ENCODE measurements at places on chromosomes 13 and 19.

- no peak for DNase-seq
Measured at GRCh38 chr19:41376241-41376997, at the start of gene TMEM91. Gene TMEM91 (plus strand): TSS chr19:41376533. CDS start chr19:41378310, 1,777 bp downstream.

GRCh38 chr19:18718015-18718526 is 34.6 kb downstream of the CRTC1 start:
- DNase-seq = no peak

DNA sequence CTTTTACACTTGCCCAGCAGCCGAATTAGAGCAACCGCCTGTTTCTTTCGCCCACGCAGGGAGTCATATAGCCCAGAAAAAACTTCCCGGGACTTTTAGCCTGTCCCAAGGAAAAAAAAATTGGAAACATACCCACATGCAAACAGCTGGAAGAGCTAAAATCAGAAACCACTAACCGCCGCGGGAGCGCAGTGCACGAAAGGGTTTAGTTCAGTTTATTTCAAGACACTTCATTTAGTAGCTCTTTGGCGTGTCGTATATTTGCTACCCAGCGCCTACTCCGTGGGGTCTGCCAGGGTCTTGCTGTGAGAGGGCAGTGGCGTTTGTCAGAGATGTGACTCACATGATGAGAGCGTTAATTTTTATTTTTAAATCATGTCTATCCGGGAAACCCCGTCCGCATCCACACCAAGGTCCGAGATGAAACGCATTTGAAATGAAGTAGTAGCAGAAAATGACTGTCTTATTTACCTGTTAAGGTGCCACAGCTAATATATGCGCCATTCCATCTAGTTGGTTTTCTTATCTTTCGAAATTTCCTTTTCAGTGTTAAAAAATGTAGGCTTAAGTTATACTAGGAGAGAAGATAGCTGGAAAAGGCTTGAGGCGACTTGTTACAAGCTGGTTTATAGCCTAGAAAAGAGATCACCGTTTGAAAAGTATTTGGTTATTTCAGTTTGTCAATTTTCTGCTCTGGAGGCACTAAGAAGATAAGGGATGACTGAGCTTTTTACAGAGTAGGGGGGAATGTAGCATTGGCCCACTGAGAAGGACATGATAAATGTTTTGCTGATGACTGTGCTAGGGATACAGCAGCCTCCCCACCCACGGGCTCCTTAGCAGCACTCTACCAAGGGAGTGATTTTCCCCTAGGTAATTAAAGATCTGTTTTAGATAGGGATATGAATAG is 1.7 kb downstream of the KLF5 start:
- no peak for DNase-seq

GRCh38 chr13:83975655-83976165 is 93.4 kb upstream of the SLITRK1 start:
- DNase-seq = no peak

GRCh38 chr13:51550151-51550550 is 34.1 kb upstream of the WDFY2 start:
- DNase-seq = no peak

- DNase-seq = no peak
Measured at GRCh38 chr13:45748941-45749759, 47.0 kb downstream of the CBY2 start.
